Glutamatergic neuron (in vitro differentiated cells): ENCODE measurements at places on chromosomes 4 and X. TPM values are rescaled to one million over a fixed set of nuclear protein-coding genes. Genes with fewer than 3 reads are reported as not detected.

The CENPVL1 gene
- total RNA-seq, result not detected

The LANCL3 gene
- 1.1 TPM for total RNA-seq

The FAM200B gene
- total RNA-seq, result 27.4 TPM

The USP27X gene
- 4.2 TPM for total RNA-seq
